M059J (cell line): ENCODE measurements at places on chromosomes 11 and 22.
A peak's percentile ranks its signal among the peaks of the same experiment; 100 is the strongest.

DNA sequence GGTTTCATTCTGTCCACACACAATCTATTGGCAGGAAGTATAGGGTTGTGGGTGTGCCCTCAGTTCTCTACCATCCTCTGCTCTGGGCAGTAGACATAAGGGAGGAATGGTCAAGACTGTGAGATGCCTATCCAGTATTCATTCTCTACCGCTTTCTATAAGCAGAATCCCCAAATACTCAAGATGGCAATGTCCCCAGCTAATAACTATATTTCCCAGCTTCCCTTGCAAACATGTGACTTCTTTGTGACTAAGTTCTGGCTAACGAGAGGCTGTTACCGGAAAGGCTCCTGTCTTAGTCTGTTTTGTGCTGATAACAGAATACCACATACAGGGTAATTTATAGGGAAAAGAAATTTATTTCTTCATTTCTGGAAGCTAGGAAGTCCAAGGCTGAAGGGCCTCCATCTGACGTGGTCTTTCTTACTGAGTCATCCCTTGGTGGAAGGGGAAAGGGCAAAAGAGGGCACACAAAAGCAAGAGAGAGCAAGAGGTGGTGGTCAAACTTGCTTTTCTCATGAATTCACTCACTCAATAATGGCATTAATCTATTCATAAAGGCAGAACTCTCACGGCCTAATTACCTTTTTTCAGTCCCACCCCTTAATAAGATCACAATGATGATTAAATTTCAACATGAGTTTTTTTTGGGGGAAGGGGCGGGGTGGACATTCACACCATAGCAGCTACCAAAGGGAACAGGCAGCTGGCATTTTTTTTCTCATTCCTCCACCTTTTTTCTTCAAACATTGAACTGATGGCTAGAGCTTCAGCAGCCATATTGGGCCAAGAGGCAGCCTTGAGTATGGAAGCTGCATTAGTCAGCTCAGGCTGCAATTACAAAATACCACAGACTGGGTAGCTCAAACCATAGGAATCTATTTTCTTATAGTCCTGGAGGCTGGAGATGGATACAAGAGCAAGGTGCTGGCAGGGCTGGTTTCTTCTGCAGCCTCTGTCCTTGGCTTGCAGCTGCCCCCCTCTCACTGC lies 109.7 kb upstream of the OR9Q1 start:
- no peak for DNase-seq

DNA sequence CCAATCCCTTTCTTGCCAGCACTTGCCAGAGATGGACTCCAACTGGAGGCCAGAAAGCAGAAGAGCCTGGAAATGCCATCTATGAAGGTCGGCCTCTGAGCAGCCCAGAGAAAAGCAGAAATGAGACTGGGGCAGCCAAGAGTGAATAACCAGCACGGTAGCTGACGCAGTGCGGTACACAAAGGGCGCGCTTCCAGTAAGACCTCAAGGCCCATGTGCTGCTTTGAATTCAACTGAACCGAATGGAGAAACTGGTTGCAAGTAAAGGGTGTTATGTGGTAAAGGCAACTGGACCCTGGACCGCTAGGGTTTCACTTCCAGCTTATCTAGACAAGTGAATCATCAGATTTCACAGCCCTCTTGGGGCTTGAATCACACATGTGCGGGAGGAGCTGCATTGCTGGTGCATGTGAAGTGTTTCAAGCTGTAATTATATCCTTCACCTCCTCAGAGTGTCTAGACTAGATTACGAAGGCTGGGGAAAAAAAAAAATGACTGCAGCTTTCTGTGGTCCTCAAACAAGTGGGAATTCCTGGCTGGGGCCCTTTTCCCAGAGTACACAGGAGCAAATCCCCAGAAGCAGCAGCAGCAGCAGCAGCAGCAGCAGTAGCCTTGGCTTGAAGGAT lies 128.9 kb downstream of the CCDC34 start:
- DNase-seq: peak; percentile 97

- peak; percentile 28 for DNase-seq
Observed at GRCh38 chr11:110501428-110501827, 71.7 kb downstream of the FDX1 start.

DNA sequence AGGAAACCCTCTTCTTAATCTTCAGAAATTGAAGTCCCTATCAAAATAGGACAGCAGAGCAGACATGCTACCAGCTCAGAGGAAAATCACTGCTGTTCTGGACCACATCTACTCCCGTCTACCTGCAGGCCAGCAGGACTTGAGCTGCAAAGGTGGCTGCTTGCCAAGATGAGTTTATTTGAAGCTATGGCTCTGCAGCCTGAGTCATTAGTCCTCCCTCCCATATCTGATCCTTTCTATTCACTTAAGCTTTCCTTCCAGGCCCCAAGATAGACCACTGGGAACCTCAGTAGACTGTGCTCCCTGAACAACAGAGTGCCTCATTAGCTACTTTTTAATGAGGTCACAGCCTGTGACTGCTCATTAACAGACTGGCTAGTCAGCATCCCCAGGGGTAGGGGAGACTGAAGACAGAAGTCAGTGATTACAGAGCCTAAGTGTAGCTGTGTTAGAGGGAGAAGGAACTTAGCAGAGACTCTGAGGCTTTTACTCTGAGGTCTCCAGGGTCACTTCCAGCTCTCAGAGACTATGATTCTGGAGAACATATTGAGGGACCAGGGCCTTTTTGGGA lies 6.8 kb upstream of the OR10A2 start:
- peak; percentile 45 for DNase-seq

GRCh38 chr11:131833366-131833765 lies 463.0 kb downstream of the NTM start:
- no peak for DNase-seq

- no peak for DNase-seq
Observed at GRCh38 chr11:69635195-69635594, 5.8 kb upstream of the CCND1 start.

DNA sequence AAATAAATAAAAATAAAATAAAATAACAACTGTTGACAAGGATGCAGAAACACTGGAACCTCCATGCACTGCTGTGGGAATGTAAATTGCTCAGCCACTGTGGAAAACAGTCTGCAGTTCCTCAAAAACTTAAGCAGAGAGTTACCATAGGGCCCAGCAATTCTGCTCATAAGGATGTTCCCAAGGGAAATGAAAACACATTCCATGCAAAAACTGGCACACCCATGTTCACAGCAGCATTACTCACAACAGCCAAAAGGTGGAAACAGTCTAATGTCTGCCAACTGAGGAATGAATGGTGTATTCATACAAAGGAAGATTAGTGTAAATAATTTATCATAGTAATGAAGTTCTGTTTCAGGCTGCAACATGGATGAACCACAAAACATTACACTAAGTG lies 3.2 kb upstream of the KRTAP5-10 start:
- DNase-seq: no peak

GRCh38 chr11:43951231-43951630 lies 8.8 kb downstream of the C11orf96 start:
- DNase-seq: no peak

GRCh38 chr11:118660681-118661424 lies 18.6 kb downstream of the TREH start:
- no peak for DNase-seq

- DNase-seq: no peak
Observed at GRCh38 chr11:124898711-124899110, 1.0 kb upstream of the ROBO4 start.

- DNase-seq: no peak
Observed at GRCh38 chr11:134266440-134266839, 9.7 kb upstream of the GLB1L3 start.
